ENCODE measurements at places on chromosomes 4 and X. TPM values are rescaled to one million over a fixed set of nuclear protein-coding genes. Genes with fewer than 3 reads are reported as not detected.

DNA sequence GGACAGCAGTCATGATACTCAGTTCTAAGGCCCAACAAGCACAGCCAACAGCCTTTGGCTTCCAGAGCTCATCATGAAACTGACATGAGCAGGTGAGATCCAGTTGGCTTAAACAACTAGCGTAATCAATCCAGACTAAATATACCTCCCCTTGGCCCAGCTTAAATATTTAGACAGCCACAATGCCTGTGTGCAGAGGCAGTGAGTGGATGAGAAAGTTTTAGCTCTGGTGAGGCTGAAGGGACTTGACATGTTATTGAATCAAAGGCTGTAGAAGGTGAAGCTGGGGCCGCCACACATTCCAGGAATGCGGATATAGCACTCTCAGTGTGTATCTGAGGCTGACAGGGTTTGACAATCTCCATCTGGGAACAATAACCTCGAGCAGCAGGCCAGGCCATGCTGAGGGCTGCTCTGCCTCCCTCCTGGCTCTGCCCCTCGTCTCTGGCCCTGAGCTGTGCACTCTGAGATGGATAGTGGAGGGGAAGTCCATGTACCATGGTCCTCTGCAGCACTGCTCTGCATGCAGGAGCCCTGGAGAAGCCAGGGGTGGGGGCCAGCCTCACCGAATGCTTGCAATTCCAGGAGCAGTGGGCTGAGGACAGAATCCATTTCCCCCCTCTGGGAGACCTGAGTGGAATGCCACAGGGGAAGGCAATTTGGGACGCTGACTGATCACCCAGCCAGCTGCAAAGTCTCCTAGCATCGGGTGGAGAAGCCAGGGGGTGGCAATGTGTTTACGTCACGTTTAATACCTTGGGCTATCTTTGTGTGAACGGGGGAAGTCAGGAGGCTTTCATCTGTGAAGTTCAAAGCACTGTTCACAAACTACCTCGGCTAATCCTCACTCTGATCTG lies 37.3 kb upstream of the RASL11B start:
- DNase-seq: peak; percentile 91

DNA sequence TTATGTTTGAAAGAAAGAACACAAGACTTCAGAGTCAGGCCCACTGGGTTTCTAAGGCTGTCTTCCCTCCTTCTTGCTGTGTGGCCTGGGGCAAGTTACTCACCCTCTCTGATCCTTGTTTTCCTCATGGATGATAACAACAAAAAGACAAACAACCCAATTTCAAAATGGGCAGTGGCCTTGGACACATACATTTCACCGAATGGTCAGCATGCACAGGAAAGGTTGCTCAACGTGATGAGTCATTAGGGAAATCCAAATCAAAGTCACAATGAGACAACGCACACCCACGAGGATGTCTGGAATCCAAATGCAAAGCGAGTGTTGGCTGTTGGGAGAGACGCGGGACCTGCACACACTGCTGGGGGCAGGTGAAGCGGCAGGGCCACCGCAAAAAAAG lies 50.8 kb upstream of the PPP2R2C start:
- DNase-seq: no peak

GRCh38 chr4:125833-126232 lies 1.5 kb downstream of the ZNF718 start:
- no peak for DNase-seq

DNA sequence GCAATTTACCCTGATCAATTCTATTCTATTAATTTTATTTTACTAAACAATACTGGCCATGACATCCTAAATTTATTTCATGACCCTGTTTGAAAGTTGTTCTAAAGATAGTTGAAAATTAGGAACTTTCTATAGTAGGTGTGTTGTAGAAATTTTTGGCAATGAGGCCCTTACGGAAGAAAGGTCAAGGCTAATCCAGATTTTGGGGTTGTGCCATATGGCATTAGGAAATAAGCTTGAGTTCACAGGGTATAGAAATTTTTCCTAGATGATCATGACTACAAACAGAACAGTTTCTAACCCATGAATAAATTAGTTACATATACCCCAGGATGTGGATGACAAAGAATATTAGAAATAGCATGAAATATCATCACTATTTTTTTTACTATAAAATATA lies 7.8 kb upstream of the ALB start:
- DNase-seq: no peak

DNA sequence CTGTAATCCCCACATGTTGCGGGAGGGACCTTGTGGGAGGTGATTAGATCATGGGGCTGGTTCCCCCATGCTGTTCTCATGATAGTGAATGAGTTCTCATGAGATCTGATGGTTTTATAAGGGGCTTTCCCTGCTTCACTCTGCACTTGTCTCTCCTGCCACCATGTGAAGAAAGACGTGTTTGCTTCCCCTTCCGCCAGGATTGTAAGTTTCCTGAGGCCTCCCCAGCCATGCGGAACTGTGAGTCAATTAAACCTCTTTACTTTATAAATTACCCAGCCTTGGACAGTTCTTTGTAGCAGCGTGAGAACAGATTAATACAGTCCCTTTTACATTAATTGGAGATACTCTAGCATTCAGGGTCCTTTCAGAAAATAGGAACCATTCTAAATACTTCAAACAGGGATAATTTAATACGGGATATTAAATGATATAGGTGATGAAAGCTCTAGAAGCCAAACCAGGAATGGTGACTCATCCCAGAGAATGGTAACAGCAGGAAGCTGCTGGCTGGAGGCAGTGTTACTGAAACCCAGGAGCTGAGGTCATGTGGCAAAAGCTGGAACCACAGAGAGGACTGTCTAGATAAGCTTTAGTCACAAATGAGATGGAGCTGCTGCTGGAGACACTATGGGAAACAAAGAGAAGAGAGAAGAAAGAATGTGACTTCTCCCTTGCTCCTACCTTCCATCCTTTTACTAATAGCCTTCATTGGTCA lies 57.3 kb downstream of the GSTCD start:
- DNase-seq: no peak

Gene SPIN2A
- total RNA-seq: 0.17 TPM

Gene KLHL4
- 1.0 TPM for total RNA-seq

DNA sequence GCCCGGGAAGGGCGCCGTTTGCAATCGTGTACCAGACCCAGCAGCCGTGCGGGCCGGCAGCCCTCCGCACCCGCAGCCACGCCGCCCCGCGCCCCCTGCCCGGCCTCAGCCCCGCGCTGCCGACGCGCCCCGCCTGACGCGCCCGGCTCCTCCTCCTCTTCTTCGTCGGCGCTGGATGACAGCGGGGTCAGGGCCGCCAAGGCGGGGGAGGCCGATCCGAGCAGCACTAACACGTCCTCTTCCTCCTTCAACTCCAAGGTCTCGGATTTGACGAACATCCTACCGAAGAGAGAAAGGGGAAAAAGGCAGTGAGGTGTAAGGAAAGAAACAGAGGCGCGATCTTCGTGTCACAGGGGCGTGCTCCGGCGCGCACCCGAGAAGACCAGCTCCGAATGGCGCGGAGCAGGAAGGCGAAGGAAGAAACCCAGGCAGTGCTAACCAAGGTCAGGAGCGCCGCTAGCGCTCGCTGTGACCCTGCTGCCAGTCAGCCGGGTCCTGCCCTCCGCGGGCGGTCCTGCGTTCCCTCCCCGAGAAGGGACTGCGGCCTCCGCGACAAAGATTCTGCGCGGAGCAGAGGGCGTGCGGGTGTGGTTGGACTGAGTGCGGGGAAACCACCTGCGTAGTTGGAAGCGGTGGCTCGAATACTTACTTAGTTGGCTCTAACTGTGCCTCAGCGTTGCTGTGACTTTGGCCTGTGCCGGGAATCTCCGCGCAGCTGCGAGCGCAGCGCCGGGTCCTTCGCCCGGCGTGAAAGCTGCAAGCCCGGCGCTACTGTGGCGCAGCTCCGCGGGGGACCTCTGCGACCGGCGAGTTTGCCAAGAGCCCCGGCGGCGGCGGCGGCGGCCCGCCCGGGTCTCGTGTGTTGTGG lies 548 bp downstream of the NEUROG2 start:
- DNase-seq: no peak

- DNase-seq: no peak
Measured at GRCh38 chrX:20680998-20681397, 414.3 kb upstream of the RPS6KA3 start.

Gene SOX3
- total RNA-seq: not detected

Gene CC2D2A
- 23.0 TPM for total RNA-seq

DNA sequence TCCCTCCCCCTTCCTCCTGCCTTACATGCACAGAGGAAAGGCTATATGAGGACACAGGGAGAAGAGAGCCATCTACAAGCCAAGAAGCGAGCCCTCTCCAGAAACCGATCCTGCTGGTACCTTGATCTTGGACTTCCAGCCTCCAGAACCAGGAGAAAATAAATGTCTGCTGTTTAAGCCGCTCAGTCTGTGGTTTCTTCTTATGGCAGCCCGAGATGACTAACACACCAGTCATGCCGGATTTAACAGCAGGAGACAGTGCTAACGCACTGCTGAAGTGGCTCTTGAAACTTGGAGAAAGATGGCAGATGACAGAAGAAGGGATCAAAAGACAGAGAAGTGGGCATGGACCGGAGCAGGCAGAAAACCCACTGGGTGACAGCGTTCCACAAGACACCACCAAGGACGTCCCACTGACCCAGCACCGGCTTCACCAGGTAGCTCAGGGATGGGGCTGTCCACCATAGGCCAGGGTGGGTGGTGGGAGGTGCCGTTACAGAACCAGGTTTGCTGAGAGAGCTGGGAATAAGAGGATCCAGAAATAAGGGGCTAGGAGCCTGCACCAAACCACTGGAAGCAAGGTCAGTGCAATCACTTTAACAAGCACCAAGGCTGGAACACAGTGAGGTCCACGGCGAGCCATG lies 6.2 kb upstream of the MAN2B2 start:
- no peak for DNase-seq

DNA sequence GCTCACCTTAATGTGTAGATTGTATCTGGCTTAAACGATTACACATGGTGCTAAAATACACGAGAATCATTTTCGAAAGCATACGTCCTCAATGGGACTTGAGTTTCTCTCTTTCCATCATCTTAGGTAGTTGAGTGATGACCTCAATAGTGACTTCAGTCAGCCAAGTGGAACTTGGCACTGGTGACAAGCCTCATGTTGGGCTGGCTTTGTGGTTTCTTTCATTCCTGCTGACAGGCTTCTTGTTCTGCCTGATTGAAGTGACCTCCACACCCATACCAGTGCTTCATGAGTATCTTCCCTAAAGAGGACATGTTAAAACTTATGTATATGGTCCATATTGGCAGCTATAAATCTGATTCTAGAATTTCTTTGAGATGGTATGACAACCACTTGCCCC lies 159.1 kb upstream of the WDR1 start:
- DNase-seq: no peak

DNA sequence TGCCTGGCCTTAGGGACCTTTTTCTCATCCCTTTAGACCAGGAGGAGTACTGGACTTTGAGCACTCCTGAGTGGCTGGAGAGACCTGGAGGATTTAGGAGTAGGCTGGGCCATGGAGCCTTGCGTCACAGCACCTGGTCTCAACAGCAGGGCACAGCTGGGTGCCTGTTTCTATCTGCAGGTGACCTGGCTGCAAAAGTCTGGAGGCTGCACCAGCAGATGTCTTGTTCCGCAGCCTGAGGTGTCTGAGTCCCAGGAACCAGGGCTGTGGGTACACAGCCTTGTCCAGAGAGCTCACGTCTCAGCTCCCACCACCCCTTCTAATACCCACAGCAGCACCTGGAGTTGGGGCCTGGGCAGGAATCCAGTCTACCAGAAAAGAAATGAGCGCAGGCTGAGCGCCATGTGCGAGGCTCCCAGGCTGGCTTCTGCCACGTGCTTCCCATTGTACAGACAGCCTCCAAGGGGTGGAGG lies 5.0 kb upstream of the NSD2 start:
- DNase-seq: no peak

DNA sequence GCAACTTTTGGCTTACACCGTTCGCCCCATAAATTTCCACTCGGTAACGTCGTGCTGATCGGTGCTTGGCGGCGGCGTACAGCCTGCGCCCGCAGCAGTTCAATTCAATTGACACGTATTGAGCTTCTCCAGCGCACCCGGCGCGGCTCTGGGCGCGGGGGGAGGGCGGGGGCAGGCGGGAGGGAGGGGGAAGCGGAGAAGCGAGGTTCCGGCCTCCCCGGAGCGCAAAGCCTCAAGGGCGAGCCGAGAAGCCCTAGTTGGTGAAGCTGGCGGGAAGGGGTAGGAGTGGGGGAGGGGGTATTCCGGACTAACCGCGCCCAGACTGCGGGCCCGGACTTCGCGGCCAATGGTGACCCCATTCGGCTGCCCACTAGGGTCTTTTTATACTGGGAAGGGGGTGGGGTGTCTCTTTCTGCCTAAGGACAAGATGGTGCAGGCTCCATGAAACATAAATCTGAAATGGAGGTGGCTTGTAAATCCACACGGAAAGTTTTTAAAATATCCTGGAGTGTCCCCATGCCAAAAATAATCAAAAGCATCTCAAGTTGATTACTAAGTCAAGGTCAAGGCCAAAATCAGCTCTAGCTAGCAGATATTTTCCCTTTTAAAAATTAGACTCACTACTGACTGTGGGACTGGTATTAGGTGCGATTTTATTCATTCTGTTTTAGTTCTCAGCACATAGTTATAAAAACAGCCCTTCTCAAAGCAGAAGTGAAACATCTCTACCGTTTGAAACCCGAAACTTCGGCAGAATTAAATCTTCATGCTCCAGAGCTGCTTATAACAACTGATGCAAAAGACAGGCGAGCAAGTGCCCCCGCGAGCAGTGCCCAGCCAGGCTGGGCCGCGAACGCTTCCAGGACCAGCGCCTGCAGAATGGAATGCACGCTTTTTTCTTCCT lies 1.5 kb upstream of the BCOR start:
- DNase-seq: no peak

Gene UGT2B17
- total RNA-seq: not detected
